Spinal cord (tissue), 10 donors: ENCODE measurements at places on chromosomes 1 and 21.

- no peak for DNase-seq
Measured at GRCh38 chr1:165890684-165891083, 63.3 kb downstream of the UCK2 start.

- no peak for DNase-seq
Measured at GRCh38 chr1:226360106-226360746, 47.7 kb downstream of the PARP1 start.

GRCh38 chr1:153776352-153776751 lies 1.1 kb downstream of the SLC27A3 start:
- no peak for DNase-seq

GRCh38 chr1:198134252-198134651 lies 22.5 kb upstream of the NEK7 start:
- no peak for DNase-seq

GRCh38 chr1:1080122-1080757 lies 6.1 kb upstream of the RNF223 start:
- no peak for DNase-seq

GRCh38 chr1:89609781-89610456 lies 23.0 kb upstream of the LRRC8C start:
- no peak for DNase-seq

DNA sequence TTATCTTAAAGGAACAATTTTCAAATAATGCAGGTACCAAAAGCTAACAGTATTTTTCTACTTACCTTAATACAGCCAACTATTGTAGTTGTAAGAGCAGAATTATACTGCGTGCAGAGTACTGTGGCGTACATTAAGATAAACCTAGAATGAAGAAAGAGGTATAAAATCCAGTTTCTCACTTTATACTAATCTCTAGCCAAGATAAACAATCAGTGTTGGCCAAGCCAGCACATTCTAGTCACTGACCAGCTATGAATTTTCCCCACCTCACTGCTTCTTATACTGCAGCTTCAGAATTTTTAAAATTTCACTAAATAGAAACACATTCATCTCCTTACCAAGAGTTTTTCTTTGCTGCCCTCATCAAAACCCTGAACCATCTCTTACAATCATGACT lies 33.6 kb downstream of the SLC35D1 start:
- DNase-seq, result no peak

GRCh38 chr1:178901482-178902125 lies 30.7 kb upstream of the ANGPTL1 start:
- no peak for DNase-seq

GRCh38 chr1:175075572-175076568 lies 8.2 kb downstream of the TNN start:
- DNase-seq, result no peak

GRCh38 chr1:153057375-153057774 lies at the start of gene SPRR2A:
SPRR2A (minus strand) TSS chr1:153057512; CDS start chr1:153056735, 777 bp downstream.
- no peak for DNase-seq

DNA sequence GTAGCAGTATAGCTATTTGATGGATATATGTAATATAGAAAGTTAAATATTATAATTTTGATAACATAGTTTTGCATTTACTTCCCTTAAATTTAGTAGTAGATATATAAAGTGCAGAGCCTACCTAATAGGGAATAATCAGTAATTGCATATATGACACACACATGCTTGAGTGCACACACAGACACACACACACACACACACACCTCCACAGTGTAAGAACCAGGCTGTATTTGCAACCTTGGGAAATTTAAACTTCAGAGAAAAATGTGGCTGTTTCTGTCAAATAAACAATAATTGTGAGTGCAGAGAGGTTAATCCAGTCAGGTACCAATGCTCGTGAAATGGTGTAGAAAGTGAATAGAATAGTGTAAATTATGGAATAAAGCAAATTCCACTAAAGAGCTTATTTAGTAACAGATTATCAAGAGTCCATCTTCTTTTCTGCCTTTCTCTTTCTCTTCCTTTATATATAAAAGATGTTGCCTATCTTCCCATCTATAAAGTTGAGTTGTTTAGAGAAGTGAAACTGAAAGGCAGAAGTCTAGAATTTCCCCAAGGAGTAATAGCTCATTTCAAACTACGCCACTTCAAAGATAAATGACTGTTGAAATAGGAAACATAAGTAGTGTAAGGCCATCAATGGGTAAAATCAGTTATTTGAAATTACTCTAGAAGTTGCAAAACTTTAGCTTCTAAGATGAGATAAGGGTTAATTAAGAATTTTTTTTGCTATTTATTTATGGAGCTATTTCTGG lies 273.7 kb downstream of the SRGAP2C start:
- DNase-seq, result no peak

DNA sequence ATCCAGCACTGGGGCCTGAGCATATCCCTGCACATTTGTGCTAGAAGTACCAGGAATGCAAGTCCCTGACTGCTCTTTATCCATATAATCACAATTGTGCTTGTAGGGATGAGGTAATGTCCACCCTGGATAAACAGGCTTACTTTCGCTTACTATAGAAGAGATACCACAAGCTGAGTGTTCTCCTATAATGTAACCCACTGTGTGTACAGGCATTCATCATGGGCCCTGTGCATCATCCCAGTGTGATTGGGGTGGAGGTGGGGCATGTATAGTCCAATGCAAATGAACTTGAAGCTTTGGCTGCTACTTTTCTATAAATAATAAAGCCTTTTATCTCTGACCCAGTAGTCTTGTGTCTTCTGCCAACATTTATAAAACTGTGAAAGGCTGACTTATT lies 69.3 kb downstream of the MAN1A2 start:
- DNase-seq, result no peak

DNA sequence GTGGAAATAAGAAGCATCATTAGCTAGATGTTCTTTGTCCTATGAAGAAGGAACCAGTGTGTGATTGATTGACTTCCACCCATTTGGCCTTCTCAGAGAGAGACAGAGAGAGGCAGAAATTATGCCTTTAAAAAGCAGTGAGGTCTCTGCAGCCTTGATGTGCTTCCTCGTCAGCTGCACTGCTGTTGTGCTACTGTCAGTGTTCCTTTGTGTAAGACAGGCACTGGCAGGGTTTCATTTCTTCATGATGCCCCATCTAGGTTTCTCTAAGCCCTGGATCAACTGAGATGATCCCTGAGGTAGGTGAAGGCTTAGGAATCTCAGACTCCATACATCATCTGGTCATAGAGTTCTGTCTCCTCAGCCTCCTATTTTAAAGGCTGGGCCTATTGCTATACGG lies 34.9 kb downstream of the GPR3 start:
- peak; percentile 41 for DNase-seq

DNA sequence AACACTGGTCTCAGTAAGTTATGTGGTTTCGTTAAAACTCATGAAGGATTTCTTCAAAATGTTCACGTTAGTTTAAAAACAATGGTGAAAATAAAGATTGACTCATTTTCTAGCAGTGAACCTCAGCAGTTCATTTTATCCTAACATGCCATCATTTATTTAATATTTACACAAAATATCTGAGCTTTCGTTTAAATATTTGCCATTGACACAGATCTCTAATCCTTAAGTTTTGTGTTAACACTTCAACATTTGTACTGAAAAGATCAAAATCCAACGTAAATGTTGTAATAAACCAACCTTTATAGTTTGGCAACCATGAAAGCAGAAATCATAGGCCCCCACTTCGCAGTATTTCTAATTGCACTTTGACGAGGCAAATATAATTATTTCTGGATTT lies 1129.5 kb downstream of the PLA2G4A start:
- no peak for DNase-seq

DNA sequence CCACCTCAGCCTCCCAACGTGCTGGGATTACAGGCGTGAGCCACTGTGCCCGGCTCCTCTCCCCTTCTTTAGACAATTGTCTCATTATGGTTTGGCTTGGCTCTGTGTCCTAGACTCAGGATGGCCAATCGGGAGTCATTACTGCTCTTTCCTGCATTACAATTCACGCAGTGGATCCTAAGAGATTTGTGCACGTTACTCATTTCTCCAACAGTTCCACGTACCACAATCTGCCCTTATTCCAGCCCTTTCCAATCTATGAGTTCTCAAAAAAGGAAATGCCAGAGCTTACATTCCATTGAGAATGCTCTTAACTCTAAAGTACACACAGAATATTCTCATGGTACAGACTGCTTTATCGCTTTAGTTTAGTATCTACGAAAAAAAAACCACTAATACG lies 357.0 kb downstream of the GPATCH2 start:
- no peak for DNase-seq

DNA sequence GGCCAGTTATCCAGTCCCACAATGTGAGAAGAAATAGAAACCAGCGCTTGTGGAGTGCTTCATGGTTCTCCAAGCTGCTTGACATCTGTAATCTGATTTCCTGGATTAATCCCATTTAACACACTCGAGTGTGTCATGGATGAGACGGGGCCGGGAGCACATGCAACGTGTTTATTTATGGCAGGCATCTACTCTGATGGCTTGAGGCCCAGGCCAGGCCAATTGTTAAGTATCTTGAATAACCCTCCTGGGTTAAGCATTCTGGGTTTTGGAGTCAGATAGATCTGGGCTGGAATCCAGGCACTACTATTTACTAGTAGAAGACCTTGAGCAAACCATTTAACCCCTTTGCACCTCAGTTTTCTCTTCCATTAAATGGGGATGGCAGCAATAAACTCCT lies 37.5 kb upstream of the LAPTM5 start:
- no peak for DNase-seq

DNA sequence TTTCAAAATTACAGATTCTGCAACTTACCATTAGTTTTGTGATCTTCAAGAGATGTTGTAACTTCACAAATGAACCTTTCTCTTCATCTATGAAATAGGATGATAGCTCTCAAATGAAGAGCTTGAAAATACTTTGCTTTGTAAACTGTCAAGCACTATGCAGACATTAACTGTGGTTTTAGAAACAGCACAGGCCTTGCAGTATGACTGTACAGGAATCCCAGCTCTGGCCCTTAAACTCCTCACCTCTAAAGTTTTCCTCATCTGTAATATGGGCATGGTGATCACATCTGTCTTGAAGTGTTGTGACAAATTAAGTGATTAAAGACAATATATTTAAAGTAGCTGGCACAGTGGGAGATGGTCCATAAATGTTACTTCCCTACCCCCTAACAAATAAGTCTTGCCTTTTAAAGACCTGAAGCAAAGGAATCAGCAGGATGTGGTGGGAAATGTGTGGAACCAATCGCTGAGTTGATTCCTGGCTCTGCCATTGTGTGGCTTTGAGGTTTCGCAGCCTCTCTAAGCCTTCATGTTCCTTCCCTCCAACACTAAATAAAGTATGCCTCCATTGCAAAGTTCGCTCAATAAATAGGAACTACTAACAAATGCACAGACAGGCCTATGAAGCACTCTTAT lies 5.5 kb upstream of the PTP4A2 start:
- no peak for DNase-seq

GRCh38 chr1:236524142-236524894 lies 536 bp downstream of the LGALS8 start:
- peak; percentile 74 for DNase-seq

GRCh38 chr1:46770541-46770940 lies 28.3 kb upstream of the CYP4B1 start:
- DNase-seq, result no peak

GRCh38 chr1:160284220-160284781 lies 632 bp downstream of the PEX19 start:
- DNase-seq, result no peak
